NCI-H1436 treated with DMSO at 0.1 percent for 48 hours (cell line): ENCODE measurements at places on chromosomes 4 and X.

GRCh38 chrX:71393919-71394318, 27.8 kb downstream of the TAF1 start:
- DNase-seq, result no peak

DNA sequence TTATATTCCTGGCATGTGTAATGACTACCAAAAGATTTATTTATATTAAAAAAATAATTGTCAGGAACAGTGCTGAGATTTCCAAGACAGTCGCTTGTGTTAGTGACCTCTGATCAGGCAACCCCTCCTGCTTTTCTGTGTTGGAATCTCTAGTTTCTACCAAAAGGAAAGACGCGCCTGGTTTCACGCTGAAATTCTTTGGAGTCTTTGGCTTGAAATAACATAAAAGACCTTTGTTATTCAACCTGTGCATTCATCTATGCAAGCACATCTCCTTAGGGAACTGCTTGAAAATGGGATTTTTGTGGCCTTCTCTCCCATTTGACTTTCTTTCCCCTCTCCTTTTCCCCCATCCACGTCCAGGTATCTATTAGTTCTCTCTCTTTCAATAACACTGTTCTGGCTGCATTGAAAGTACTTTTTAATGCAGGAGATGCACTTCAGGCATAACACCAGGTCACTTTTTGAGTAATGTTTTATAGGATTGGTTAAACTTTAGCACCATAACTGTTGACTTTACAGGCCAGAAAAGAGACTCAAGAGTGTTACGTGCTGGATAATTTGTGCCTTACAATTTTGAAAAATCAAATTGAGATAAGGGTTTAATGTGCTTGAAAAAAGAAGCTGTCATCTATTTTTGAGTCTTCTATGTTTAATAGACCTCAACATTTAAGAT, 172.7 kb downstream of the GPAT3 start:
- DNase-seq, result no peak

DNA sequence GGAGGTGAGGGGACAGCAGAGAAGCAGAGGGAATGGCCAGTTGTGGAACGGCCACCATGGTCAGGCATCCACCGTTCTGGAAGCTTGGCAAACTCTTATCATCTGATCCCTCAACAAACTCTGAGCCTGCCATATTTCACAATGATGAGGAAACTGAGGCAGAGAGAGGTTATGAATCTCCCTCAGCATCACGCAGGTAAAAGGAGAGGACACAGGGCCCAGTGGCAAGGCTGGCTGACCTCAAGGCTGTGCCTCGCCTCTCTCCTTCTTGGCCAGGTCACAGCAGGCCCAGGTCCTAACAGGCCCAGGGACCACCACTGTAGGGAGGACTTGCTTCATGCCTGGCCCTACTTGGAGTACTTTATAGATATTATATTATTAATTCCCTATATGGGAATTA, 242.8 kb downstream of the EVC2 start:
- DNase-seq, result no peak

DNA sequence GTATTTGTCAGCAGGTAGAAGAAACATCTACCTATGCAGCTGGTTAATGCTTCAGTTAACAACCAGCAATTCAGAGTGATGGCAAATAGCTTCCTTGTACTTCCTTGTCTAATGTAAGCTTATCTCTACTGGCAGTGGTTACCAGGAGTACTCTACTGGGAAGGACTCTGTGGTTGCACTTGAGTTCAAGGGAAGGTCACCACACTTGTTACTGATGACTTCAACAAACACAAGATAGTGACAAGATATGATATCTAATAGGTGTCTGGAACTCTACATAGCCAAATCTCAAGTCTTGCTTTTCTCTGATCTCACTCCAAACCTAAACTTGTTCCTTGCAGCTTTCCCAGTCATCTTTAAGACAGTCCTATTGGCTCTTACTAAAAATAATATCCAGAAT, 1644.9 kb upstream of the TENM3 start:
- DNase-seq, result no peak

DNA sequence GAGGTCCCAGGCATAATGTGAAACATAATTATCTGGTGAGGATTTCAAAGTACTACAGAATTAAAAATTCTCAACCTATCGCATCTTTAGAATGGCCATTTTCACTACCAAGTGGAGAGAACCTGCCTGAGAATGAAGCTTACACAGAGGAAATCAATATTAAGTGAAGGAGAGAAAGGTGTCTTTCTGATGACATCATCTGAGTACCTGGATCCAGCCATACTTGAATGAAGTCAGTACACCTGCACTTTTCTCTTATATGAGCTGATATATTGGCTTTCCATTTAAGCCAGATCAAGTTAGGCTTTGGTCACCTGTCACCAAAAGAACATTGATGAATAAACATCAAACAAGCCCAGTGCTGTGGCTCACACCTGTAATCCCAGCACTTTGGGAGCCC, 118.9 kb upstream of the MED14 start:
- DNase-seq, result no peak

GRCh38 chr4:108450236-108450898, 170.0 kb upstream of the RPL34 start:
- DNase-seq, result no peak

DNA sequence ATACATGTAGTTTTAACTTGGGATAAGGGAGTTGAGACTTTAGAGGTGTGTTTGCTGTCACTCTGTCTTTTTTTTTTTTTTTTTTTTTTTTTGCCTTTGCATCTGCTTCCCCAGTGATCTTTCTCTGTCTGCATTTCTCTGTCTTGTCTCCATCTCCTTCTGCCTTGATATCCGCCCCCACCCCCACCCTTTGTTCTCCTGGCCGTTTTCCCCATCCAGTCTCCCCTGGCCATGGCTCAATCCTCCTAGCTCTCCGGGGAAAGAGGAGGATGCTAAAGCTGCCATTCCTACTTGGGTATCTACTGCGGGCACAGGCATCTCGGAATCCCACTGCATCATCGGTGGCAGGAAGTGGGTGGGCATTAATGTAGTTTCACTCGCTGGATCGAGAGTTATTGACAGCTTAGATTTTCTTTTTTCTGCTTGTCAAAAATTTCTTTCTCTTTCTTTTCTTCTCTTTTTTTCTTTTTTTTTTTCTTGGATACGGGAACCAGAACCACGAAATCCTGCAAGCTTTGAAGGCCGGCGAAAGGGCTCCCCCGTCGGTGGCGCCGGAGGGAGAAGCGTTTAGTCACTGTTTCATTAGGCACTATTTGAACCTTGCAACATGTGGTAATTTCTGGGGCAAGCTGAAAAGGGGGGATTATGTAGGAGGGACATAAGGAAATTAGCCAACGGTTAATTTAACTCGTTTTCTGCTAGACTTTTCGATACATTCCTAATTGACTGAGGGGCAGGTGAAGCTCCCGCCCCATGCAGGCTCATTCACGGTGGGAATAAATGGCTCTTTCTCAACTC, 8.2 kb downstream of the GSX2 start:
- no peak for DNase-seq

GRCh38 chr4:136392576-136392975, 1139.7 kb downstream of the PCDH18 start:
- no peak for DNase-seq

DNA sequence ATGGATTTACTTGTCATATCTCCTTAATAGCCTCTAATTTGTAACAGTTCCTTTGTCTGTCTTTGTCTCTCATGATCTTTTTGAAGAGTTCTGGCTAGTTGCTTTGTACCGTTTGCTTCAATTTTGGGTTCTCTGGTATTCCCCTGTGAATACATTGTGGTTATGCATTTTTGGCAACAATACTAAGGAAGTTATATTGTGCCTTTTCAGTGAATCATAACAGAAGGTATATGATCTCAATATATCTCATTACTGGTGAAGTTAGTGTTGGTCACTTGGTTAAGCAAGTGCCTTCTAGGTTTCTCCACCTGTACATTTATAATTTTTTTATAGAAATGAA, 48.6 kb downstream of the DCLK2 start:
- DNase-seq, result no peak

DNA sequence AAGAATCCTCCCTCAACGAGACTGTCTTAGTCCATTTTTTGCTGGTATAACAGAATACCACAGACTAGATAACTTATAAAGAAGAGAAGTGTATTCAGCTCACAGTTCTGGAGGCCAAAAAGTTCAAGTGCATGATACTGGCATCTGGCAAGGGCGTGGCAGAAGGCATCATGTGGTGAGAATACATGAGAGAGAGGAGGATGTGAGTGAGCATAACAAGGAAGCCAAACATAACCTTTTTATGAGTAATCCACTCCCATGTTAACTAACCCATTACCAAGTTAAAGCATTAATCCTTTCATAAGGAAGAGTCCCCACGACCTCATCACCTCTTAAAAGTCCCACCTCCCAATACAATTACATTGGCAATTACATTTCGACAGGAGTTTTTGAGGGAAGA, 504.6 kb downstream of the IQCM start:
- no peak for DNase-seq

DNA sequence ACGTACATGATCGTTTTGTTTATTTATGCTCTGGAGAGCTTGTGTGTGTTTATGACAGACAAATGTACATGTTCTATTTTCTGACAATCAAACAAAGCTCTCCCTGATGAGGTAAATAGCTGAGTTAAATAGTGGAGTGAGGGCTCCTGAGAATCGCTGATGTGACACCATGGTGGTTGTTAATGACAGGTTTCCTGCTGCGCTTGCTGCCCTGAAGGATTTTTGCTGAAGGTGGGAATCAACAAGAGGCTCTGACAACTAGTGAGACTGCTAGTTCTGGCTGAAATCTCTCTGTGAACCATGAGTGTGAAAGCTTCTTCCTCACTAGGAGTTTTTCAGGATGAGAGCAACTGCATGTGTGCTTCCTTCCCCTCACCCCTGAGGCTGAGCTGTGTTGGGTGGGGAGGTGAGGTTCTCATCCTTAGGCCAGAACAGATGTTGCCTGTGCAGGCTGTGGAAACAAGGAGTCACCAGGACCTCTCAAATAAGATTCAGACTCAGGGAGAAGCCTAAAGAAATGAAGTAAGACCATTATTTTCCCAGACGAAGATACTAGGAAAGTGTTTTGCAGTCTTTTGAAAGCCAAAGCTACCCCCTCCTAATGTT, 173.4 kb upstream of the JADE1 start:
- DNase-seq, result no peak

GRCh38 chrX:250965-251364, 30.2 kb upstream of the PLCXD1 start:
- no peak for DNase-seq

DNA sequence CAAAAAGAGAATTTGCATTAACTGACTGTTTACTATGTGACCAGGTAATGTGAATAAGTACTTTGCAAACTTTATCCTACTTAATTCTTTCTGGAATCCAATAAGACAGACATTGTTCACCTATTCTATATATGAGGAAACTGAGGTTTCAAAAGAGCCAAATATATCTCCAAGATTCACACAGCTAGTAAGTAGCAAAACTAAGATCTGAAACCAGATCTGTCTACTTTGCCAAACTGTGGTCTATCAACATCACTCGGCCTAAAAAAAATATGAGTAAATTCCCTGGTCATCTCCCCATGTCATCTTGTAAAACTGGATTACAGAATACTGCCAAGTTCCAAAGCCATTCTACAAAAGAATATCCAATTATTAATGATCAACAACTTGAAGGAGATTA, 52.8 kb downstream of the ANAPC10 start:
- DNase-seq, result no peak

GRCh38 chr4:185381288-185382196, 14.2 kb downstream of the LRP2BP start:
- DNase-seq, result no peak

DNA sequence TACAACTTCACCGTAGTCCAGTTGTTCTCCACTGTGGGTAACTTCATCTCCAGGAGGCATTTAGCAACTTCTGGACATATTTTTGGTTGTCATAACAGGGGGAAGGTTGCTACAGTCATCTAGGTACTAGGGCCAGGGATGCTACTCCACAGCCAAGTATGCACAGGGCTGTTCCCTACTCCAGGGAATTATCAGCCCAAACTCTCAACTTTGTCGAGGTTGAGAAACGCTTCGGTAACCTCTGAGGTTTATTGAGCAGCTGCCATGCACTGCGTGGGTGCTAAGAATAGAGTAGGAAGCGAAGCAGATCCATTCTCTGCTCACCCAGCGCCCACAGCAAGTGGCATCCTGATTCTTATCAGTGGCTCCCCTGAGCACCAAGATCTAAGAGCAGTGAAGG, 8.2 kb downstream of the FGFBP1 start:
- no peak for DNase-seq

DNA sequence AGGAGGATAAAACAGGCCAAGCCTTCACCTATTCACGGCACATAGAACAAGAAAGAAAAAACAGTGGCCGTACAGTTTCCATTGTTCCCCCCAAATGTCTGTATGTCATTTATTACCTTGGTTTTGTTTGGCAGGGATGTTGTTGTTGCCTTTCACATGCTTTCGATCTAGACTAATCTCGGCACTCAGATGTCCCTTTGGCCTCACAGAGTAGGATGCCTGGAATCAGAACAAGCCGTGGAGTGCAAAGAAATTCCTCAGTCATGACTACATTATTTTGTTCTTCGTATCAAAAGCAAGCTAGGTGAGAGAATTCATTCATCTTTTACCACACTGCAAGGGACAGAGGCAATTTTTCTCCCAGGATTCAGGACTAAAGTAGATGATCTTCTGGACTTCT, 106.9 kb downstream of the SMIM20 start:
- no peak for DNase-seq

- no peak for DNase-seq
These were observed 82.2 kb downstream of the TENM3 start for GRCh38 chr4:182325397-182325796.

- DNase-seq, result no peak
These were observed 182.2 kb upstream of the KIT start for GRCh38 chr4:54475546-54475945.
